Stimulated activated CD4-positive, alpha-beta T cell treated with anti-CD3 and anti-CD28 coated beads, TNF-alpha, amount 100 ng/mL, for 24 hours (primary cell): ENCODE measurements at places on chromosomes 5 and 9.

DNA sequence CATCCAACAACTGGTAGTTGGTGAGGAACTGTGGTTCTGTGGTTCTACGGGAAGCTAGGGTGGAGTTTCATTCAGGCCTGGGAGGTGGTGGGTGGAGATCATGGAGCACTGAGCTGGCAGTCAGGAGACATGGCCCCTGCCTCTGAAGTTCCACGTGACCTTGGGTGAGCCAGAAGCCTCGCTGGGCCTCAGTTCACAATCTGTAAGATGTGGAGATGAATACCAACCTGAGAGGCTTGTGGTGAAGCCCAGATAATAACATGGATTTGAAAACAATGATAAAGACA is 177.9 kb downstream of the MACROH2A1 start:
- DNase-seq: no peak

DNA sequence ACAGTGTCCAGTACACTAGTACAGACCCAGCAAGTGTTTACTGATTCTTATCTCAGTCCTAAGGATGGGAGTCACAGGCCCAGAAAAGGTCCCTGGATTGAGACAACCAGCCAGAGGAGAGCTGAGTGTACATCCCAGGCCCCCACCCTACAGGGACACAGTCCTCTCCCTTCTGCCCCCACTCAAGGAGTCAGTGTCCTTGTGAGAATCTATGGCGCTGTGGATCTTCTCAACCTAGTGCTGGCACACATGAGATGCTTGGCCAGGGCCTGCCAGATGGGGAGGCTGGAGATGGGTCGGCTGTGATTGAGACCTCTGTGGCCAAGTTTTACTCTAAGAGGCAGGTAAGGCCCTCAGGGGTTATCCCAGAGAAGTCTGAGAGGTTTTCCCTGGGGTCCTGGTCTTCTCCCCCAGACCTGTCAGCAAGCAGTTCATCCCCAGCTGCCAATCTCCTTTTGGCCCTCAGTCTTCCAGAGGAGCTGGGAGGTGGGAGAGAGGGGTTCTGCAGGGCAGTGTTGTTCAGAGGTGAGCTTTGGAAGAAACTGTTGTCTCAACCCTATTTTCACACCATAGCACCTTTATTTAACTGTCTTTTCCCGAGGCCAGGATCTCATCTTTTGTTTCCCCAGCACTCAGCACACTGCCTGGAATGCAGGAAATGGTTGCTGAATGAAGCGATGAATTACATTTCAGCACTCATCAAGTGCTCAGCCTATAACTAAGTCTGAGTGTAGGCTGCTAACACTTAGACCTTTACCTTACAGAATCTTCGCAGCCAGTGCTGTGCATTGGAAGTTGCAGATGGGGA is 3.2 kb upstream of the NSD1 start:
- DNase-seq: no peak

DNA sequence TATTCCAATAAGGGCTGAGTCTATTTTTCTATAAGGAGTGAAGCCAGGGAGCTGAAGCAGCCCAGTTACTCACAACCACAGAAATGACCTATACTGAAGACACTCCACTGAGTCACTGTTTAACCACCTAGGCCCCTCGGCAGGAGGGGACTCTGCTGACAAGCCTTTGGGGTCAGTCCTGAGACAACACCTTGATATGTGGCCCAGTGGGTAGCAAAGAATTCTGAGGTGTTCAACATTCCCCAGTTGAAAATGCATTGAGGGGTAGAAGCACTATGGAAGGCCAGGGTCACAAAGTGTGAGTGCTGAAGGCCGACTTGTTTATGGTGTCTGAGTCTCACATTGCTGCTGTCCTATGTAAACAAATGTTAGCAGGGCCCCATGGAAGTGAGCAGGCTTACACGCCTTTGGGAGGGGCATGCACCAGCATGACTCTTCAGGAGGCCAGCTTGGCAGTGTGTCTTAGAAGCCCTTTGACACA is 112.6 kb upstream of the NFIL3 start:
- DNase-seq: no peak

DNA sequence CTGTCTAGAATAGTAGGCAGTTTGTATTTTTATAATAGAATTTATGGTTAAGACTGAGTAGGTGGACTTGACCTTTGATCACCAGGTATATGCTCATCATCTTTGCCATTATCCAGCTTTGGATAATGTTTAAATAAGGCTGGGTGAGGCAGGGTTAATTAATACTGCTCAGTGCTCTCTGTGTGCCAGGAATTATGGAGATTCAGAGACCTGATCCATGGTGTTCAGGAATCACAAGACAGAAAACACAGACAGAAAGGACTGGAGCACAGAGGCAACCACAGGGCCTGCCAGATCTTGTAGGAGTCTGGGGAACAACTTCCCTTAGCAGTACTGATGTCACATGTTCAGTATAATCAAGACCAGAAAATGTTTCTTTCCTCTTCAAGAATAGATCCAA is 186.3 kb upstream of the ADCY2 start:
- no peak for DNase-seq

- DNase-seq: no peak
Measured at GRCh38 chr5:95761771-95762651, 30.9 kb downstream of the RHOBTB3 start.

DNA sequence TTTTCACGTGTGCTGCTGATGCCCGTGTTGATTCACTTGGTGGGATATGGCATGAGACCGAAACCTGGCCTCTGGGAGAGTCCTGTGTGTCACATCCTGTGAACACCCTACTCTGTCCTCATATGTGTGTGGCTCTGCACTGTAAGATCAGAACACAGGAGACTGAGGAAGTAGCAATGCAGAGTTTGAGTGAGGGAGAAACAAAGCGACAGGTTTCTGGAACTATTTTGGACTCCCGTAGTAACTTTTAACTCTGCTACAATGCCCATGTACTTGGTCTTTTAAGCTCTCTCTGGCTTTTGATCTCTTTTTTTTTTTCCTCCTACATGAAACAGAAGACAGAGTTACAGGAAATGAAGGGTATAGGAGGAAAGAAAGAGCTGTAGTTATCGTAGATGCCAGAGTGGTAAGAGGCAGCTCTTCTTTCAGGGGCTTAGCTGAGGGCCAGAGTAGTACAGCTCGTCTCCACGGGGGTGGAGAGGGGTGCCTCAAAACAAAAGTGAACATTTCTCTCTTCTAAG is 26.6 kb downstream of the GRAMD2B start:
- DNase-seq: peak; percentile 59

DNA sequence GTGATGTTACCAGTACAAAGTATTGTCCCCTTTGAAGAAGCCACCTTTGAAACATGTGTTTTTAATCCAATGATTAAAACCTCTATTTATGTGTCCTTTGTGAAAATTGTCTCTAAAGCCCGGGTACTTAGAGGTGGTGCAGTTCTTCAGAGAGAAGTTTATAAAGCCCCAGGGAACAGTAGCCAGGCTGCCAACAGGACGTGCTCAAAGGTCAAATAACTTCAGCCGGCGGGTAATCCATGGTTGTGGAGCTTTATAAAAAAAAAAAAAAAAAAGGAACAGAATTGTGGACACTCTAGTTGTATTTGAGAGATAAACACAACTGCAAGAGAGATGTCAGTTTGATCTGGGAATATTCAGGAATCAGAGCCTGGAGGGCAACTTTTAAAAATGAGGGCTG is 57.9 kb upstream of the CTNND2 start:
- no peak for DNase-seq

DNA sequence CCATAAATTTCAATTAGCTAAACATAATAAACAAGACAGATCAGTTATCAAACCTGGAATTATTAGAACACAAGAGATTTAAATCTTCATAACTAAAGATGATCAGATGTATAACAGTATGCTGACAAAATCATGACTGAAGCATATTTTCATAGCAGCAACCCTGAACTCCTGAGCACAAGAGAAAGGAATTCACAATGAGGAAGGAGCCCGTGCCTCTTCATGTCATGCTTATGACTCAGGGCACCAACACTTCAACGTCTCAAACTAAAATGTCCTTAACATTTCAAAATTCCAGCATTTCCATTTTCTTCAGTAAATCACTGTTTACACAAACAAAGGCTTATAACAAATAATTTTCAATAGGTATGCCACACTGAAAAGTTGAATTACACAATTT is 6.7 kb downstream of the AP3B1 start:
- no peak for DNase-seq

DNA sequence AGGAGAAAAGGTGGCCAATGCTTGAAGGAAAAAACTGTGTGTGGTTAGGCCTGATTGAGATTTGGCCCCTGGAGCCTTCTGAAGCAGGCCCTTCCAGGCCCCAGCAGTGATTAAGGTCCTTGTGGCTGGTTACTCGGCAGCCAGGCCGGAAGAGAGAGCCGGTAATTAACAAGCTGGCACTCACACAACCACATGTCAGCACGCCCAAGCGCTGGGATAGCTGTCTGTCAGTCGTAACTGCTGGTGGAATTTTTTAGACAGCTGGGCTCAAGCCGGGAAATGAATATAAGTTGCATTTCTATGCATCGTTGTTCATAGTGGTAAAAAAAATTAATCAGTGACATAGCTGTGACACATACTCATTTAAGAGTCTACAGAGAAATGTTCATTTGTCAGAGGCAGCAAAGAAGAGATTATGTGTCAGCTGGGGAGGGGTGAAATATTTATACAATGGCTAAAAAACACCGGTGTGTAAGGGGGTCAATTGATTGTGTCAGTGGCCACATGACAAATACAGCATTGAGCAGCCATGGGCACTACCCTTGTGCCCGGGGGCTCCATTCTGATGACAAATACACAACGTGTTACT is 13.7 kb upstream of the ARAP3 start:
- no peak for DNase-seq

DNA sequence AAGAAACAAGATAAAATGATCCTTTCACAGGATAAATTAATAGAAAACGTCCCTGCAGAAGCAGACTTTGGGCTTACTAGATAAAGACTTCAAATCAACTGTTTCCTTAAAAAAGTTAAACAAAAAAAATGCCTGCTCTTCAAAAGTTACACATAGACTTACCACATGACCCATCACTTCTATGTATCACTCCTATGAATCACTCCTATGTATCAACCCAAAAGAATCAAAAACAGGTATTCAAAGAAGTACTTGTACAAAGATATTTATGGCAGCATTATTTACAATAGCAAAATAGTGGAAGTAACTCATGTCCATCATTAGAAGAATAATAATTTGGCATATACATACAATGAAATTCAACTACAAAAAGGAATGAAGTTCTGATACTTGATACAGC is 56.3 kb upstream of the PRDM9 start:
- DNase-seq: no peak

DNA sequence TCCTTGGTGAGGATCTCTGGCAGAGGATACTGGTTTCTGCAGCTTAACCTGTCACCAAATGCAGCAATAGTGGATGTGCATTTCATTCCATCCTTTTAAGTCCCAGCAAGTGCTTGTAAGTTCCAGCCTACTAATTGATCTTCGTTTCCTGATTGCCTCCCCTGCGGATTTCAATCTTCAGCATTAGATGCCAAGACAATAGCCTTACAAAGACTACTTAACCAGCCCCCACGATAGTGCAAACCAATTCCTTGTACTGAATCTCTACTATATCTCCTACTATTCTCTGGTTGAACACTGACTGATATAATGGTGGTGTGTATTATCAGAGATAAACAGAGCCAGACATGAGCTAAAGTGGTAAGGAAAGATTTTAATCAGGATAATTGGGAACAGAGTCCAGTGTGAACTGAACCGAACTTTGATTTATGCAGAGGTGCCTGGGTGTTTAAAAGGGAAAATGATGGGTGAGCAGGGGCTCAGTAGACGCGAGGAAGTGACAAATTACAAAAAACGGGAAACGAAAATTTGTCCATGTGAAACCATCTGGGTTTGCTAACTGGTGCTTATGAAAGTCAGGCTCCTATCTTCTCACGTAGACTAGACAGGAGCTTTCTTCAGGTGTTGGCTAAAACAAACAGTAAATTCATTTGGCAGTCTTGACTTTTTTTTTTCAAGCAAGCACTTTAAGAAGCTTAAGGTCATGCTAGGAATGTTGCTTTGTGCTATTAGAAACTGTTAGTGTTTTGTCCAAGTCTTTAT is 106.9 kb upstream of the ST8SIA4 start:
- no peak for DNase-seq
